GDM1 (cell line): ENCODE measurements at places on chromosomes 11 and 22.

DNA sequence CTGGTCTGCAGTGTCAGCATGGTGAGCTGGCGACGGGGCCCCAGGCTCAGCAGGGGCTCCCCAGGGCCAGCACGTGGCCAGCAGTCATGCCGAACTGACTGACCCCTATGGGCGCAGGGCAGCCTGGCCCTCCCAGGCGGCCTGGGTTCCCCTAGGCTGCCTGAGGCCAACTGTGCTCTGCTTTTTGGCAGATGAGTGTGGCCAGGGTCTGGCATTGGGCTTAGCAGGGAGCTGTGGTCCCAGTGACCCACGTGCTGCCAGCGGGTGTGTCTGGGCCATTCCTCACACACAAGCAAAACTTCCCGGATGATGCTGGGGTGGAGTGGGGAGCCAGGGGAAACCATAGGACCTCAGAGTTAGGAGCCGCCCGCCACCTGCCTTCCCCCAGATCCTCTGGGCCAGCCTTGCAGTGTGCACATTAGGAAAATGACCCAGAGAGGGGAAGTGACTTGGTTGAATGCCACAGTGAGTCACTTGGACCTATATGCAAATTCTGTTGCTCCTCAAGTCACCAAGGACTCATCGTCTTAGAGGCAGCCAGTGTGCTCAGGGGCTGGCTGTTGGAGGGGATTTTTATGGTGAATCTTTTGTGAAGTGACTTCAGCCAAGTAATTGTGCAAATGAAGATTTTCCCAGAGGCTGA lies 6.5 kb downstream of the ADORA2A start:
- DNase-seq = peak; percentile 33

DNA sequence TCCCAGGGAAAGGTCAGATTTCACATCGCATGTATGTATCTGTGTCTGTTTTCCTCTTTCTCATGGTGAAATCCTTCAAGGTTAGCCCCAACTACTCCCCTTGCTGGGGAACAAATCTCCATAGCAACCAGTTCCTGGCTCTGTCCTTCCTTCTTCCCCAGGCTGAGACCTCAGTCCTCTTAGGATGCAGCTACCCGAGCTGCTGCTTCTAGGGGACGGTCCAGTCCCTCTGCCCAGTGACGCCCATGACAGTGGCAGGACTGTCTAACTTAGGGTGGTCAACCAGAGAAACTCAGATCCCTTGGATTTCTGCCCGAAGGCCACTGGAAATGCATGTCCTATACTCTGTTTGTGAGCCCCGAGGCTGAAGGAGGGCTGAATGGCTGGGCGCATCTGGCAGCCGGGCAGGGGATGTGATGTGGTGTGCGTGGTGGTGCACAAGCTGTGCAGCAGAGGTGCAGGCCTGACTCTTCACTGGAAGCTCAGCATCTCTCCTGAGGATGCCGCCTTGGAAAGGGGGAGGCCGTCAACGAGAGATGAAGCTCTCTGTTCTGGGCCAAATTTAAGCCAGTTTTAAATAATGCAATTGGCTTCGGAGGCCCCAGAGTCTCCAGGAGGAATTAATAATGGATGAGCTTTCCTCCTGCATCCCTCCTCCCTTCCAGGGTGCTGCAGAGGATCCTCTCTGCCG lies 118.7 kb upstream of the B3GAT1 start:
- no peak for DNase-seq

DNA sequence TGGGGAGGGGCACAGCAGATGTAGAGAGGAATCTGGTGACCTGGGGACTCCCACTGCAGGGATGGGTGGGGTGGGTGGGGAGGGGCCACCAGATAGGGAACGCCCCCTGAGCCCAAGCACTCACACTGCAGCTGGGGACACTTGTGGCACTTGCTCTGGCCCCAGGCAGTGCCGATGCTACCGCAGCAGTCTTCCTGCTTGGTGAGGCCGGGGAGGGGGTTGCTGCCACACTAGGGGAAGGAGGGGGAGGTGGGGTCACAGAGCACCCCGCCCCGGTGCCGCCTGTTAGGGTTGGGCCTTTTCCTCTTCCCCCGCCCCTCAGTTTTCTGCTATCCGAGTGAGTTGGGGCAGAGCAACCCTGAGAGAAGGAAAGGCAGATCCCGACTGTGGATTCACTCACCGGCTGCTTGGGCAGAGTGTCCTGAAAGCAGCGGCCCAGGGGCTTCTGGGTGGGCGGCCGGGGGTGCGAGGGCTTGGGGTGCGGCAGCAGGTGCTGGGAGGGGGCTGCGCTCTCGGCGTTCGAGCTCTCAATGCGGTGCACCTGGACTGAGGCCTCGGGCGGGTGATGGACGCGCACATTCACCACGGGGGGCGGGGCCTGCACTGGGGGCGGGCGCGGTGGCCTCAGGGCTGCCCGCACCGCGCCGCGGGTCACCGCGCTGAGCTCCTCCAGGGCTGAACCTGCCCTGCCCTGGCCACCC lies 4.7 kb downstream of the LTBP3 start:
- DNase-seq = no peak

DNA sequence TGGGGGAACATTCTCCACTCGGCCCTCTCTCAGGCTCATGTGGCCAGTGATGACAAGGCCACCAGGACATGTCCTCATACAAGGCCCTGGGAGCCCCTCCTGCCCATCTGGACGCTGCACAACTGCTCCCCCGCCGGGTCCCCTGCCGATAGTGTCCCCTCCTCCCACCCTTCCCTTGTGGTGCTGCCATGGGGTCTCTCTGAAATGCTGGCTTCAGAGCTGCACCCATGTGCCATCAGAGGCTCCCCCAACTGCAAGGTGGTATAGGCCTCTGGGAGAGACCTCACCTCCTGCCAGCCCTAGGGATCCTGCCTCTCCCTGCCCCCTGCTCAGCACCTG lies 113.0 kb downstream of the KCNQ1OT1 start:
- no peak for DNase-seq

DNA sequence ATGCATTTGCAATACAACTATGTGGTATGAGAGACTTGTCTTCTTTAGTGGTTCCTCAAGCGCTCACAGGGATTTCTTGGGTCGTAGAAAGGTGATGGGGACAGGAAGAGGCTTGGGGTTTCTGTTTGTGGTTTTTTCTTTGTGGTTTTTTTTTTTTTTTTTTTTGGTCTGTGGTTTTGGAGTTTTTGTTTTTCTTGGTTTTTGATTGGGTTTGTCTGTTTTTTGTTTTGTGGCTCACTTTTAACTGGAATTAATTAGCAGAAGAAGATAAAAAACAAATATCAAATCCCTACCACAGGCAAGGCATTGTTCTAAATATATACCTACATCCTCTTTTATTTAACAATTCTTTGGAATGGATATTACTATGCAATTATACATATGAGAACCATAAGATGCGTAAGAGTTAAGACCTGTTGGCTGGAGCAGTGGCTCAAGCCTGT lies 5.5 kb downstream of the TTC28 start:
- peak; percentile 65 for DNase-seq

DNA sequence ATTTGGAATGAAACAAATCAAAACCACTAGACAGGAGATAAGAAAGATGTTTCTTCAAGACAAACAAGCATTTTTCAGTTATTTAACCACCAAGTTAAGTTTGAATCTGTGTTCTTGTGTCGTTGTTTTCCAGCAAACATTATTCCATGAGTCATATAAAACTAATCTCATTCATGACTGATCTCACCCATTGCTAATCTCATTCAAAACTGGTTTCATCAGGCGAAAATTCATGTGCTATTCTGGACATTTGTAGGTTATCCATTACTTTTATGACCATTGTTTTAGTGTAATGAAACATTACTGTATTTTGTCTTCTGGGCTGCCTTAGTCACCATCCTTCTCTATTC lies 221.8 kb downstream of the DDX10 start:
- no peak for DNase-seq

DNA sequence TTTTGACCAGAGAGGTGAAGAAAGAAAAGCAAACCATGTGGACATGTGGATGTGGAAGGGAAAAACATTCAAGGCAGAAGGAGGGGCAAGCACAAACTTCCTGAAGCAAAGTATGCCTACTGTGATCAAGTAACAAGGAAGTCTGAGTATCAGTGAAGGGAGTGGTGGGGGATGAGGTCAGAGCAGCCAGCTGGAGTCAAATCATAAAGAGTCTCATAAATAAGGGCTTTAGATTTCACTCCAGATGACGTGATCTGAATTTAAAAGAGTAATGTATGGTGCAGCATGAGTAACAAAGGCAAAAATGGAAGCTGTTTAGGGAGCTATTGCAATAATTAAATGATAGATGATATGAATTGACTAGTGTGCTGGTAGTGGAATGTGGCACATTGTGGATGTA lies 665.4 kb upstream of the CCDC90B start:
- no peak for DNase-seq

- DNase-seq = no peak
Observed at GRCh38 chr11:46427364-46427763, 35.8 kb upstream of the CHRM4 start.

DNA sequence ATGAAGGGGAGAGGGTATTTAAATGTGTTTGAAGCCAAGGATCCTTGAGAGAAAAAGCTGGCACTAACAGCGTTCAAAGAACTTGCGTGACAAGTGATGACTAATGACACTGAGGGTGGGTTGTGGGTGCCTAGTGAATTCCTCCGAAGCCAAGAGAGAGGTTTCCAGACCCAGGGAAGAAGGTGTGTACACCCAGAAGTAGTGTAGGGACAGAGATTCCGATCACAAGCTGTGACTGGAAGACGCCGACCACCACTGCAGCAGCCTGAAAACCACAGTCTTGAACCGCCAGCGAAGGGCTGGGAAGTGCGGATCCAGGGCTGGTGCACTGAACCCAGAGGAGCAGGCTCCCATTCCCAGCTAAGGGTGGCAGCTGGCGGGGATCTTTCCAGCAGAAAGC lies 9.5 kb downstream of the PPARA start:
- DNase-seq = no peak

- DNase-seq = no peak
Observed at GRCh38 chr11:30313580-30313979, 9.3 kb upstream of the ARL14EP start.

GRCh38 chr22:38110863-38111852 lies 674 bp upstream of the BAIAP2L2 start:
- DNase-seq = no peak

DNA sequence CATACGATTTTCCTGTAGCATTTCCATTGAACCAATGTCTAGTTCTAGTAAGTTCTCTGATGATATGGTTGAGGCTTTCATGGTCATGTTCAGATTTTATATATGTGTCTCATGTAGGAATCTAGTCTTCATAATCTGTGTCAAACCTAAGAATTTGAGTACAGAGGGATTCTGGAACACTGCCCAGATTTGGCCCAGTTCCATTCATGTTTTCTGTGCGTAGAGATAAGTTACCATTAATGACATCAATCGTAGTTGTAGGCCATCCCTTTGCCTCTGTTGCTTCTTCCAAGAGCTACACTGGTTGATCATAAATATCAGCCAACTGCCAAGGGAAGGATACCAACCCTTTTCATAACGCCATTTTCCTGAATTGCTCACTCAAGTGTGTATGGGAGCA lies 23.3 kb downstream of the ST3GAL4 start:
- no peak for DNase-seq

GRCh38 chr22:43151251-43152002 lies at the start of gene TSPO:
TSS of gene TSPO (plus strand) at chr22:43151559. CDS start at chr22:43159239, 7,680 bp downstream.
- DNase-seq = peak; percentile 21

GRCh38 chr11:9230296-9230695 lies 34.9 kb downstream of the DENND5A start:
- no peak for DNase-seq

DNA sequence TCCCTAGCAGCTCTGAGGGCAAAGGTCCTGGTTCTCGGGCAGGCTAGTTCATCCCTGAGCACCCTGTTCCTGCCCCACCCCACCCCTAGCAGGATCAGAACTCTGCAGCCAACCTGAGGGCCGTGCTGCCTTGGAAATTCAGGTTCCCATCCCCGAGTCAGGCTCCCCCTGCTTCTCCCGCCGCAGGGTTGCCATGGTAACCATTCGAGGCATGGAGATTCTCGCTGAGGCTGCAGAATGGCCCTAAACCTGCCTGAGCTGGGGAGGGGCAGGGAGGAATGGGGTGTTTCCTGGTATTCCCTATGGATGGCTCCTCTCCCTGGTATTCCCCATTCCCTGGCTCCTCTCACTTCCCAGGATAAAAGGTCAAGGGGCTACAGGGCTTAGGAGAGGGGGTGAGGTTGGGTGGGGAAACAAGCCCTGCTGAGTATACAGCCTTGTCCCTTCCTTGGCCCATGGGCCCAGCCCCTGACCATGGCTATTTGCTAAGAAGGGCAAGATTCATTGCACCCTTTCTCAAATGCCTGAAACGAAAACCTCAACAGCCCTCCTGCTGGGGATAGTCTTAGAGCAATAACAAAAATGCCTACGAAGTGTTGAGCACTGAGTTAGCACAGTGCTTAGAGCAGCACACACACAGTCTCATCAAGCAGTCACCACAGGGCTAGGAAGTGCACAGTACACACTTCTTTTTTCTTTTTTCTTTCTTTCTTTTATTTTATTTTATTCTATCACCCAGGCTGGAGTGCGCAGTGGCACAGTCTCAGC lies 58.7 kb downstream of the CHST1 start:
- no peak for DNase-seq

DNA sequence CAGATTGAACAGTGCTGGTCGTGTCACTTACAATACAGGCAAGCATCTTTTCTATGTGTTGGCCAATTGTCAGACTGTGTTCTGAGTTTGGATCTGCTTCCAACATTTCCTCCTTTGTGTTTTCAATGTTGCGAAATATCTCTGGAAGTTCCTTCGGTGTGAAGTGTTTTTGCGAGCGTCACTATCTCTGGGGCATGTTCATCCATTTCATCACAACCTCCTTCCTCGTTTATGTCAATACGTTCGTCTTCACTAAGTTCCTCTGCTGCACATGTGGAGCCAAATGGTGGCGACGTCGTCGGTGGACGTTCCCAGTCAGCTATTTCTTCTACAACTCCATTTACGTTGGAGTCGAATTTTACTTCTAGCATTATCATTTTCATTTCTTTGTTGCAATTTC lies 100.2 kb upstream of the LMO1 start:
- no peak for DNase-seq

GRCh38 chr22:27594474-27595134 lies 207.0 kb downstream of the MN1 start:
- no peak for DNase-seq

- peak; percentile 61 for DNase-seq
Observed at GRCh38 chr11:116733969-116734508, 38.7 kb downstream of the BUD13 start.
